ENCODE measurements at places on chromosomes 7 and 10. TPM values are rescaled to one million over a fixed set of nuclear protein-coding genes. Genes with fewer than 3 reads are reported as not detected.

FGL2 gene
- total RNA-seq = not detected

BLOC1S2 gene
- total RNA-seq = 34.7 TPM

CTBP2 gene
- total RNA-seq = 106 TPM

HABP2 gene
- total RNA-seq = not detected

MOGAT3 gene
- not detected for total RNA-seq

ENTPD7 gene
- total RNA-seq = 20.3 TPM

CNNM1 gene
- 0.63 TPM for total RNA-seq

CTAGE4 gene
- 2.8 TPM for total RNA-seq

PTPRN2 gene
- total RNA-seq = 2.5 TPM

PDE1C gene
- 5.9 TPM for total RNA-seq
